ENCODE measurements at places on chromosomes 7 and 10. TPM values are rescaled to one million over a fixed set of nuclear protein-coding genes. Genes with fewer than 3 reads are reported as not detected.

- DNase-seq: no peak
Observed at GRCh38 chr10:74244097-74244685, 93.2 kb downstream of the ADK start.

Gene ADAM8
- 5.1 TPM for total RNA-seq

- no peak for DNase-seq
Observed at GRCh38 chr7:70696201-70696754, 435.7 kb upstream of the GALNT17 start.

- no peak for DNase-seq
Observed at GRCh38 chr7:46745707-46746090, 824.6 kb upstream of the IGFBP3 start.

GRCh38 chr7:148135116-148135515, 455.4 kb upstream of the C7orf33 start:
- DNase-seq: no peak

Gene C7orf33
- total RNA-seq: not detected

Gene DKK1
- 3.5 TPM for total RNA-seq

DNA sequence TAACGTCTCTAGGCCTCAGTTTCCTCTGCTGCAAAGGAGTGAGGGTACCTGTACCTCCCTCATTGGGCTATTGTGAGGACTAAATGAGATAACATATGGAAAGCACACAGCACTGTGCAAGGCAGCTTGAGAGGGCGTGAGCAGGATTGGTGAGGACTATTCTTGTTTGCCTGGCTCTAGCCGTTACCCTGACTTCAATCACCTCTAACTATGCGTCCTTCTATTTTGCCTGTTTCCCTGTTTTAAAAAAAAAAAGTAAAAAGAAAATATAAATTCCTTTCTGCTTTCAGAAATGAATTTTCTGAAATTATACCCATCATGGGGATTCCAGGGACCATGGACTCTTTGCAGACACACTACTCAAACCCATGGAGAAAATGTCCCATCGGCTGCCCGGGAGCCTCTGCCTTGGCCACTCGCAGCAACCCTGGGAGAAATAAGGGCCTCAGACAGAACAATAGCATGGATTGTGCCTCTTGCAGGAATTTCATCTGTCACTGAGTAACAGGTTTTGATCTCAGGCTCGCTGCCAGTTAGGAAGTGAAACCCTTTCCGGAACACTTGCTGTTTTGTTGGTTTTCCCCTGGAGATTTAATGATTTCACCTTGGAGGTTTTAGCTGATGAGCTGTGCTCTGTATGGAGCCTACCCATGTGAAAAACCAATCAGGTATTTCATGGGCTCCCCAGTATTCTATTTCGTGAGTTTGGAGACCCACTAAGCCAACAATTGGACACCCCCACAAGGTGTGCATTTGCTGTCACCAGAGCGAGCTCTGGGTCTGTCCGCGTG, 55.6 kb downstream of the STEAP1B start:
- no peak for DNase-seq

GRCh38 chr7:132333301-132333700, 243.0 kb downstream of the PLXNA4 start:
- DNase-seq: no peak

GRCh38 chr10:6276356-6276755, 73.6 kb downstream of the PFKFB3 start:
- DNase-seq: no peak

- no peak for DNase-seq
Observed at GRCh38 chr7:94206295-94206694, 188.4 kb upstream of the COL1A2 start.

Gene SOSTDC1
- total RNA-seq: not detected

- DNase-seq: no peak
Observed at GRCh38 chr10:120975072-120975867, 124.1 kb downstream of the WDR11 start.

GRCh38 chr10:119703903-119704508, 21.8 kb upstream of the INPP5F start:
- DNase-seq: no peak

GRCh38 chr7:83648464-83649241, at the start of gene SEMA3E:
Gene SEMA3E (minus strand): TSS chr7:83649139.
- no peak for DNase-seq

Gene CEP55
- total RNA-seq: 0.32 TPM

Gene GFRA1
- total RNA-seq: 64.7 TPM

DNA sequence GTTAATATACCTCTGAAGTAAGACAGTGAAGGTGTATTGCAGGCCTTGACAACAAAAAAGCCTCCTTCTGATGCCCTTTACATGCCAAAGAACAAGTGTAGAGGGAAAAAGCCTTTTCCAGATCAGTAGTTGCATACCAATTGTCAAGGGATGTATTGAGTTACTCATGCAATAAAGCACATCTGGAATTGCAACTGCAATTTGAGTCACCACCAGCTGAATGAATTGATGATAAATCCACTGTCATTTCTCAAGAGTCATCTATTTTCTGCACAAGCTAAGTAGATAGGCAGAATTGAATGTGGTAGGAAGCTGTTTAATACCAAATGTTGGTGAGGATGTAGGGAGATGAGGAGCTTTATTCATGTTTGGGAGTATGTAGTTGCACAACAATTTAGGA, 325.9 kb upstream of the SMIM30 start:
- DNase-seq: no peak
